Germinal center (tissue), 1 donor: ENCODE measurements at places on chromosomes 13 and 19.

- peak; percentile 86 for DNase-seq
Observed at GRCh38 chr19:1855040-1855827, 7.0 kb upstream of the REXO1 start.

GRCh38 chr13:25178070-25178469 lies 6.0 kb upstream of the AMER2 start:
- peak; percentile 43 for DNase-seq

DNA sequence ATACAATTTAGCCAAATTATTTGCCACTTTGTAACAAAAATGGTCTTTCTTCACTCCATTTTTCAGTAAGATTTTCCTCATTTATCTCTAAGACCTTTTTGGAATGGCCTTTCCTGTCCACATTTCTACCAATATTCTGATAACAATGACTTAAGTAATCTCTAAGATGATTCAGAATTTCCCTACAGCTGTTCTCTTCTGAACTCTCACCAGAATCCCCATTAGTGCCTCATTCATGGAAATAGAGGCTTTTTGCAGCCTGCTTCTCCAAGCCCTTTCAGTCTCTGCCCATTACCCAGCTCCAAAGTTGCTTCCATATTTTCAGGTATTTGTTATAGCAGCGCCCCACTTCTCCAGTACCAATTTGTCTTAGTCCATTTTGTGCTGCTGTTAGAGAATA lies 867.0 kb downstream of the GPC5 start:
- DNase-seq: no peak

DNA sequence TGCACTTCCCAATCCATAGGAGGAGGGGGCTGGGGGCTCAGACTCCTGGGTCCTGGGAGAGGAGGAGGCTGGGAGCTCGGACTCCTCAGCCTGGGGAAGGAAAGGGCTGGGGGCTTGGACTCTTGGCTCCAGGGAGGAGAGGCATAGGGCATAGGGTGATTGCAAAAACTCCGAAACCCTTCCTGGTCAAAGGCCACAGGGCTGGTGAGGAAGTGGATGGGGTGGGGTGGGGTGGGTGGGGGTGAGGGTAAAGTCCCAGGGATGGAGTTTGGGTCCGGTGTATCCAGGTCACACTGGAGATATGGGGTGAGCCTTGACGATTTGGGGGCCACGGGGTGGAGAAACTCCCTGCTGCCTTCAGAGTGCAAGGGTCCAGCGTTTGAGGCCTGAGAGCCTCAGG lies 2.8 kb downstream of the MYH14 start:
- no peak for DNase-seq

DNA sequence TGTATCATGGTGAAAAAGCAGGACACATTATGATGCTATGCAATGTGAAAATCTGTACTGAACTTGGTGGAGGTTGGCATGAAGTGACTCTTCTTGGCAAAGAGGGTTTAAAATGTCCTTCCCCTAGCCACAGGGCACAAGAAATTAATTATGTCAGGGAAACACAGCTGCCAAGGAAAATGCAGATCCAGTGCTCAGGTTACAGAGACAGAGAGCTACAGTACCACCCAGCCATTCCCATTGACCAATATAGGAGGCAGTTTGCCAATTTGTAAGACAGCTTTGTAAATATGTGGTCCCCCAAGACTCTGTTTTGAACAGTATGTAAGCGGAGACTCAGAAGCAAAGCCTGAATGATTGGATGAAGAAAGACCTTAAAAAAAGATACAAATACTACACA lies 69.4 kb upstream of the KLF12 start:
- no peak for DNase-seq

DNA sequence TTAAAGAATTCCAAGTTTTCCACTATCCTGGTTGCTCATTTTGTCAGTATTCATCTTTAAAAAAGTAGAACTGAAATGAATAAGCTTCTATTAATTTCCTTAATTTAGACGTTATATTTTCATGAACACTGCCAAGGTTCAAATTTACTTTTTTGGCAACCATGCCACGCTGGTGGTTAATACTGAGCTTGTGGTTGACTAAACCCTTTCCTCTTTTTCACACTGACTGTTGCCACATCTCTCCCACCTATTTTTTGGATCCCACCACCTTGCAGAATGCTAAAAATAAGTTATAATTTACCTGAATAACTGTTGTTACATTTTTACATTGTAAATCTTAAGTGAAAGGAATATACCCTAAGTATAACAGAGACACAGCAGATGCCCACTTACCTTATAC lies 45.0 kb downstream of the FLT3 start:
- DNase-seq: no peak

DNA sequence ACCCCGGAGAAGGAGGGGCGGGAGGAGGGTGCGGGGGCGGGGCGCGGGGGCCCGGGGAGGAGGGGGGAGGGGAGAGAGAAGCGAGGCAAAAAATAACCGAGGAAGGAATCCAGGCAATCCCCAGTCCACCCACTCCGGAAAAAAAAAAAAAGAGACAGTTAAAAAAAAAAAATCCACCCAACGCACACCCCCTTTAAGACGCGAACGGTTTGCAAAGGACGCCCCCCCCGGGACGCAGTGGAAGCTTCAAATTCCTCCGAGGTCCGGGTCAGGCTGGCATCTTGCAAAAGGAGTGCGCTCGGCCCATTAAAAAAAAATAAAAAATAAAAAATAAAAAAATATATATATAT lies at the start of gene CACNA1A:
TSS of gene CACNA1A (minus strand) at position 9 of the 350 bp plus-strand sequence. CDS start 255 bp downstream, outside the sequence.
- no peak for DNase-seq

DNA sequence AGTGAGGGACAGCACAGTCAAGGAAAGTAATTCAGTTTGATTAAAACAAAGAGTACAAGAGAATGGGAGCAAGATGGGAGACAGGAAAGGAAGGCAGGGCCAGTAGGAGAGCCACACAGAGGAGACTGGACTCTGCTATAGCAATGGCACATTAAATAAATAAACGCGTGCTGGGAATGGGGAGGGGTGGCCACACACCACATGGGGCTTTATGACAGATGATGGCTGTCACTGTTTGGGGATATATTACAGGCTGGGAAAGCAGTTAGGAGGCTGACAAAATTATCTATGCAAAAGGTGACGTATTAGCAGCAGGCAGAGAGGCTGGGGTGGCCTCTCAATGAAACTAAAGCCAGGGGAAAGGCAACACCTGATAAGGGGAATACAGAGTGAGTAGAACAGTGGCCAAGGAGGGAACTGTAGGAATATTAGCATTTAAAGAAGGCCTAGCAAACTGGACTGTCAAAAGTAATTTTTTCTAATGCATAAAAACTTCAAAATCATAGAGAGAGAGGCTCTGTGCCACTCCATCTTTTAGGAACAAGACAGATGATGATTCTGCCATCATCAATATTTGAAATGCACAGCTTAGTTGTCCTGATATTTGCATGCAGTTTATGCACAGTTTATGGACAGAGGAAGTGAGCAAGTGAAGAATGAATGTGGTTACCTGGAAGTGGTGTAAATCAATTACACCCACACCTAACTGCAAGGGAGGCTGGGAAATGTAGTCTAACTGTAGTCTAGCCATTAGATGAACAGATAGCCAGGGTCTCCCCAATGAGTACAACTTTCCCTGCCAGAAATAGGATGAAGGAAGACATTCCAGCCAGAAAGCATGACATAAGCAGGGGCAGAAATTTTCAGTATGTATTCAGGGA lies 346.5 kb downstream of the FOXO1 start:
- no peak for DNase-seq

DNA sequence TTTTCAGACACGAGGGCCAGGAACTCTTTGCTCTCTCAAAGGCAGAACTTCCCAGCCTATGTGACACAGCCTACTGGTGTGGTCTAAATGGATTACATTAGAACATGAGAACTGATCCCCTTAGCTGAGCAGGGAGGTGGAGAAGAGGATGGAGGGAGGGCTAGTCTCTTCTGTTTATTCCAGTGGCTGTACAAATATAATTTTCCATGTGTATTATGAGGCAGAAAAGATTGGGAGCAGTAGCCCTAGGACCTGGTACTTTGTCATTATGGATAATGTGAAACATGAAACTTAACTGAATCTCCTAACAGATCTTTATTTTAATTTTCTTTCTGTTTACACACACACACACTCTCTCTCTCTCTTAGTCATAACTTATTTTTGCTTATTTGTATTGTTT lies 82.1 kb downstream of the WDFY2 start:
- no peak for DNase-seq

DNA sequence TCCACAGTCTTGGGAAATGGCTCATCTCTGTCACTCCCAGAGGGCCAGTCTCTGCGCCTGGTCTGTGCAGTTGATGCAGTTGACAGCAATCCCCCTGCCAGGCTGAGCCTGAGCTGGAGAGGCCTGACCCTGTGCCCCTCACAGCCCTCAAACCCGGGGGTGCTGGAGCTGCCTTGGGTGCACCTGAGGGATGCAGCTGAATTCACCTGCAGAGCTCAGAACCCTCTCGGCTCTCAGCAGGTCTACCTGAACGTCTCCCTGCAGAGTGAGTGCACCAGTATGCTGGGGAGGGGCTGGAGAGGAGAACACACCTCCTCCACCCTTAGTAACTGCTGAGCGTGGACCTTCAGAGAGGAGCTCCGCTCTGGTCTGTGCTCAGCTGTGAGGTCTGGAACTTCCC lies 2.3 kb downstream of the SIGLEC9 start:
- no peak for DNase-seq

GRCh38 chr13:33571618-33572017 lies 246.3 kb upstream of the RFC3 start:
- DNase-seq: peak; percentile 3

GRCh38 chr19:12885749-12886650 lies 1.0 kb downstream of the KLF1 start:
- DNase-seq: no peak

DNA sequence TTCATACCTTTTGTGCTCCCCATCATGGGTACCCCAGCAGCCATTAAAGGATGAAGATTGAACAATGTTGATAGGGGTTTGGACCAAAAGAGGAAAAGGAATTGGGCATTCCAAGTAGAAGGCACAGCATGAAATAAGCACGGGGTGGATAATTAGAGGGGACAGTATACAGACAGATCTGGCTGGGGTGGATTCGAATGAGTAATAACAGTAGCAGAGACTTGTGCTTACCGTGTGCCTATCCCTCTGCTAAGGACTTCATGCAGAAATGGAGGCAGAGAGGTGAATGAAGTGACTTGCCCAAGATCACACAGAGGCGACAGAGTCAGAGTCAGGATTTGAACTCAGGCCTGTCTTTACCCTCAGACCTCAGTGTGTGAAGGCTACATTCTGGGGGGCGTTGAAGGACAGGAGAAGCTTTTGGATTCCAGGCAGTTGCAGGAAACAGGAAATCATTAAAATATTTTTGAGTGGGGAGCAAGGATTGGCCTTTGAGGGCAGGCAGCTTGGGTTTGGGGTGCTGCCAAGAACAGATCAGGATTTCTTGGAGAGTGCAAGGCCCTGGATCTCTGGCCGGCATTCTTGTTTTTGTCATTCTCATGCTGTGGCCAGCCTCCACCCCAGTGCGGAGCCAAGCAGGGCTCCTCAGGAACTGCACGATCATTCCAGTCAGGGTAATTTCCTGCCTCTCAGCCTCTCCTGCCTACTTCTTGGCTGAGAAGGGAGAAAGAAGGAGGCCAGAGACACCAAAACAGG lies 18.7 kb downstream of the PAF1 start:
- no peak for DNase-seq

DNA sequence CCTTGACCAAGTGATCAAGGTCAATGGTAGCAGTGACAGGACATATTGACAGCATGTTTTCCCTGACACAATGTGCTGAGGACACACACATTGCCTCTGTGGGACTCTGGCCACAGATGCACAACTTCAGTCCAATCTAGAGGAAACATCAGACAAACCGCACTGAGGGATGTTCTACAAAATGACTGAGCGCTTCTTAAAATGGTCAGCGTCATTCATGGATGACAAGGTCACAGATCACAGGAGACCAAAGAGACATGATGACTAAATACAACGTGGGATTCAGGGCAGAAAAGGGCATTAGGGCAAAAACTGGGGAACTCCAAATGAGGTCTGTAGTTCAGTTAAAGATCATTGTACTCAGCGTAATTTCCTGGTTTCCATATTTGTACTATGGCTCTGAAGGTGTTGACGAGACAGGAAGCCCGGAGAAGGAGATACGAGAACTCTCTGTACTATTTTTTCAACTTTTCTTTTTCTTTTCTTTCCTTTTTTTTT lies 20.6 kb downstream of the PBX4 start:
- peak; percentile 72 for DNase-seq

- DNase-seq: no peak
Observed at GRCh38 chr13:42279080-42279479, 7.1 kb downstream of the AKAP11 start.

DNA sequence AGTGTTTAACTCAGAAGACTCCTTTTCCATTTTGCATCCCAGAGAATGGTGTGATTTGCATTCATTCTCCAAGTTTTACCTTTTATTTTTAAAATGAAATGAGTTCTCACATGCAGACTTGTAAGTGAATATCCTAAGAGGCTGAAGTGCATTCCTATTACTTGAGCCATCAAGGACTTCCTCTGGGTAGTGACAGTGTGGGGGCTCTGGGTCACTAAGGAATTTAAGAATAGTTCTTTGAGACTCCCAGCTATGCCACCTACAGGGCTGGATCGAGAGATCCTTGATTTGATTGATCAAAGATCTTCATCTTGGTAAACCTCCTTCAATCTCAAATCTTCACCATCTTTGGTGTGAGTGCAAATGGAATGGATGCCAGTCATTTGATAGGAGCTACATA lies 36.3 kb upstream of the SLC10A2 start:
- DNase-seq: no peak

GRCh38 chr19:15260939-15261338 lies 28.7 kb upstream of the EPHX3 start:
- no peak for DNase-seq

DNA sequence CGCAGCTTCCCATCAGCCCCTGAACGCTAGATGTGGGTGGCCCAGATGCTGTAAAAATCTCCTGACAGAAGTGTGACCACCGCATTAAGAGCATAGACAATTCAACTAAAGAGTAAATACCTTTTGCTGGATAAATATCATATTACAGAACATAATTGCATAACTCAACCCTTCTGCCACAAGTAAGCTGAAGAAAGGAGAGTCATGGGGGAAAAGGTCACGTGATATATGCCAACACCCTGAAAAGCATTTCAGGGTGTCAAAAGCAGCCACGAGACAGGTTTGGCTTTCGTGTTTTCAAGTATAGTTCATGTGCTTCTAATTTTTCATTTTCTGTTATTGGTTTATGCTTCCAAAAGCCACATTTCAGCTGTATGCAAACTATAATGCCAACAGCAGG lies 71.3 kb downstream of the LHFPL6 start:
- DNase-seq: no peak

DNA sequence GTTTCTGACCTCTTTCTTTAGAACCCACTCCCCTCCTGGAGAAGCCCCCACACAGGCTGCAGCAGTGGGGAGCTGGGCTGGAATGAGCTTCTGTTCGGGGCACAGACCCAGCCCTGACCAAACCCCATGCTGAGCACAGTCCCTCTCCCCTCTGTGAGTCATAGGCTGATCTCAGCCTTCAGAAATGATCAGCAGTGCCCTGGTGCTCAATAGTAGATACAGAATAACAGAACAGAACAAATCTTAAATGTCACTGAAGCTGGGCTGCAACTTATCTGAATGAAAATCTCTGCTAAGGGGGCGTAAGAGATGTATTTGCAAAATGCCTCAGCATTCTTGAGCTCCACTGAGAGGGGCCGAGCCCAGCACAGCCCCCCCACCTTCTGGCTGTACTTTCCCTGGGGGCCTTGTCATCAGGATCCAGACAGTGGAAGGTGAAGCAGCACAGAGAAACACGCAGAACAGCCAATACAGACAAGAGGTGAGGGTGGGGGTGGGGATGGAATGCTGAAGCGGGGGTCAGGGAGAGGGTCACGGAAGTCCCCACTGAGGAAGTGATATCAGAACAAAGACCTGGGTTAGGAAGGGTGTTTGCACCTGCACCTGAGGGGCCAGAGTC lies 9.9 kb downstream of the ZNF665 start:
- no peak for DNase-seq

- no peak for DNase-seq
Observed at GRCh38 chr19:1865172-1866010, 2.0 kb upstream of the KLF16 start.
